ENCODE measurements at places on chromosomes 3 and 15.

GRCh38 chr3:64936556-64936955, 248.8 kb upstream of the ADAMTS9 start:
- DNase-seq = peak; percentile 31

DNA sequence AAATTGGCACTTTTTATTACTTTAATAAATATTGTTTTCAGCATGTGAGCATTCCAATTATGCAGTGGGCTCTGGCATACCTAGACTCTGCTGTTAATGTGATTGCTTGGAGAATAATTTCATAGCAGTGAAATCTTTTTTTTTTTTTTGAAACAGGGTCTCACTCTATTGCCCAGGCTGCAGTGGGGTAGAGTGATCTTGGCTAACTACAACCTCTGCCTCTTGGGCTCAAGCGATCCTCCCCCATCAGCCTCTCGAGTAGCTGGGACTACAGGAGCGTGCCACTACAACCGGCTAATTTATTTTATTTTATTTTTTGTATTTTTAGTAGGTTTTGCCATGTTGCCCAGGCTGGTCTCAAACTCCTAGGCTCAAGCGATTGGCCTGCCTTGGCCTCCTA, 14.6 kb upstream of the CORO2B start:
- DNase-seq = no peak

- DNase-seq = no peak
These were observed 35.3 kb downstream of the MUC20 start for GRCh38 chr3:195755791-195756676.

DNA sequence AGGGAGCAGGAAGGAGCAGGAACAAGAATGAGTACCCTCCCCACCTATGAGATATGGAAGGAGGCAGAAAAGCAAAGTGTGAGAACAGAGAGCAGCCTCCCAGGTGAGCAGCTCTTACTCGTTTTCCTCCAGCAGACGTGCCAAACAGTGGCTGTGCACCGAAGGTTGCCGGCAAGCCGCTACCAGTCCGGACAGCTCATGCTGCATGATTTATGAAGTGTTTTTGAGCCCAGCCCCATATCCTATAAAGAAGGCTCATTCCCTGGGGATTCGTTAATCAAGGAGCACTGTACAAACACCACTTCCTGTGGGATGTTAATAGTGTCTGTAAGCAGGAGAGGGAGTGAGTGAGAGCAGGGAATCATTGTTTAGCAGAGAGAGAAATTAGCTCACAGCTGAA, 118.3 kb upstream of the FOXB1 start:
- DNase-seq = peak; percentile 60

- no peak for DNase-seq
These were observed 37.9 kb upstream of the MUC13 start for GRCh38 chr3:124972457-124972856.

GRCh38 chr3:160370987-160371857, 27.8 kb downstream of the IFT80 start:
- no peak for DNase-seq

All from fibroblast of upper back skin (primary cell).